Gastroesophageal sphincter (tissue), 4 donors: ENCODE measurements at places on chromosomes 16 and 17.

- no peak for ATAC-seq
These were observed 21.3 kb downstream of the CYLD start for GRCh38 chr16:50763211-50763610.

- ATAC-seq: no peak
These were observed 55.2 kb downstream of the RAI1 start for GRCh38 chr17:17736205-17737183.

- no peak for ATAC-seq
These were observed 4.8 kb upstream of the SP6 start for GRCh38 chr17:47855737-47856136.

GRCh38 chr17:11944587-11944986 lies 52.7 kb downstream of the ZNF18 start:
- no peak for ATAC-seq

- peak; percentile 40 for ATAC-seq
These were observed 785 bp downstream of the NME3 start for GRCh38 chr16:1770328-1771187.

GRCh38 chr17:35073183-35073790 lies 9.8 kb upstream of the RFFL start:
- ATAC-seq: no peak

DNA sequence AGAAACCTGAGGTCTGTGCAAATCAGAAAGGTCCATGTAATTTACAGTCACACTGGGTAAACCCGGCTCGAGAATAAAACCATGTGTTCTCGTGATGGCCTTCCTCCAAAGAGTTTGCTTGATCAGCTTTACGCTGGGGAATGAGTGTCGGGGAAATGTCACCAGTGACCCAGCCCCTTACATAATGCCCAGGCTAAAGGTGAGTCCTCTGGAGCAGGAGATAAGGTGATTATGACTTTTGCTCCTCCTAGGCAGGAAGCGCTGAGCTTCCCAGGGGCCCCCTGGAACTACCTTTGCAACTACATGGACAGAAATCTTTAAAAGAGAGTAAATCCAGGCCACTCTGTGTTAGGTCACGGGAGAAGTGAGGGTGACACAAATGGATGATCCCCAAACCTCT lies 15.7 kb downstream of the SLC6A4 start:
- no peak for ATAC-seq

GRCh38 chr16:58037365-58038057 lies 12.0 kb downstream of the MMP15 start:
- no peak for ATAC-seq

GRCh38 chr17:41544491-41544892 lies 16.4 kb upstream of the KRT19 start:
- no peak for ATAC-seq

DNA sequence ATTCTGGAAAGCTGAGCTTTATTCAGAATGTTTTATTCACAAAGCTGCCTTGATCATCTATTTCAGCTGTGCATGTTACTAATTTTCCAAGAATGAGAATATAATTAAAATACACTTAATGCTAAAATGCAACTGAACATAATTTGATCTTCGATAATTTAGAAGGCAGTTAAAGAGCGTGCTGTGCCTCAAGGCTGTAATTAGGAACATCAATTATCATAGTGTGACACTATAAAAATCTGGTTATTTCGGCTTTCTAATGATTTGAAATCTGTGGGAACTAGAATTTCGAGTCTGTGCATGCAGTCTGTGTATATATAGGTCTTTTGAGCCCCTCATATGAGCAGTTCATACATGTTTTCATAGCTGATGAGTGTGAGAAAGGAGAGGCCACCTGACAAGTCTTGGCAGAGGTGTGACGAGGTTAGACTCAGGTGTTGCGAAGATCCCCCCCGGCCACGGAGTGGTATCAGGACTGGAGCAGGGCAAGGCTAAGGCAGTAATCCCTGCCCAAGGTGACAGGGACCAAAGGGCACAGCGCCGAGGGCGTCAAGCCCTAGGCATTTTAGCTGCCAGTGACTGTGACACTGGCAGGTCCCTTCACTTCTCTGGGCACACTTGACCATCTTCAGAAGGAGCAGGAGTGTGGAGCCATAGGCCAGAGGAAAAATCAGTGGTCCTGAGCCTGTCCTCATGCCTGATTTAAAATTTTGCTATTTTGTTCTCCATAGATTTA lies 328.5 kb downstream of the SNX29 start:
- no peak for ATAC-seq

- ATAC-seq: no peak
These were observed 17.4 kb downstream of the MFSD6L start for GRCh38 chr17:8781776-8782175.

GRCh38 chr17:47878203-47879027 lies 17.6 kb upstream of the SP2 start:
- ATAC-seq: no peak
